Foreskin keratinocyte (primary cell): ENCODE measurements at places on chromosomes 16 and 17. TPM values are rescaled to one million over a fixed set of nuclear protein-coding genes. Genes with fewer than 3 reads are reported as not detected.

DNA sequence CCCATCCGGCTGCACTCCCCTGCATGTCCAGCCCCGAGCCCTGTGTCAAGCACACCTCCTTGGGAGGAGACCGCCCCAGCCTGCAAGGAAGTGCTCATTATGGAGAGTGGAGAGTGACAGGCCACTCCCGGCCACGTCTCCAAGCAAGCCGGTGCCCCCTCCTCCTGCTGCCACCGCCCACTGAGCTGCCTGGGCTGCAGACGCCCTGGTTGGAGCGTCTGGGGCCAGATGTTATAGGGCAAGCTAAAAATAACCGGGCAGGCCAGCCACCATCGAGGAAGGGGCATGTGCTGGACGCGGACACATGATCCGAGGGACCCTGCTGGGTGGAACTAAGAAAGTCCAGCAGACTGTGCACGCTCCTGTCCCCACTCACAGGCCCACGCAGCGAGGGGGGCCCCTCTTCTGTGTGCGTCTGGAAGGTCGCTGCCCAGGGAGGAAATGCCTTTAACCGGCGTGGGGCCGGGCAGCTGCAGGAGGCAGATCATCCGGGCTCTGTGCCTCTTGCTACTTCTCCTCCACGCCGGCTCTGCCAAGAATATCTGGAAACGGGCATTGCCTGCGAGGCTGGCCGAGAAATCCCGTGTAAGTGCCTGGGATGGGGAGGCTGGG, at the start of gene WFDC1:
Gene WFDC1, plus strand, starts transcription at position 348 of the 612 bp plus-strand sequence. Its CDS starts 94 bp downstream, at position 442.
- DNase-seq = no peak

DNA sequence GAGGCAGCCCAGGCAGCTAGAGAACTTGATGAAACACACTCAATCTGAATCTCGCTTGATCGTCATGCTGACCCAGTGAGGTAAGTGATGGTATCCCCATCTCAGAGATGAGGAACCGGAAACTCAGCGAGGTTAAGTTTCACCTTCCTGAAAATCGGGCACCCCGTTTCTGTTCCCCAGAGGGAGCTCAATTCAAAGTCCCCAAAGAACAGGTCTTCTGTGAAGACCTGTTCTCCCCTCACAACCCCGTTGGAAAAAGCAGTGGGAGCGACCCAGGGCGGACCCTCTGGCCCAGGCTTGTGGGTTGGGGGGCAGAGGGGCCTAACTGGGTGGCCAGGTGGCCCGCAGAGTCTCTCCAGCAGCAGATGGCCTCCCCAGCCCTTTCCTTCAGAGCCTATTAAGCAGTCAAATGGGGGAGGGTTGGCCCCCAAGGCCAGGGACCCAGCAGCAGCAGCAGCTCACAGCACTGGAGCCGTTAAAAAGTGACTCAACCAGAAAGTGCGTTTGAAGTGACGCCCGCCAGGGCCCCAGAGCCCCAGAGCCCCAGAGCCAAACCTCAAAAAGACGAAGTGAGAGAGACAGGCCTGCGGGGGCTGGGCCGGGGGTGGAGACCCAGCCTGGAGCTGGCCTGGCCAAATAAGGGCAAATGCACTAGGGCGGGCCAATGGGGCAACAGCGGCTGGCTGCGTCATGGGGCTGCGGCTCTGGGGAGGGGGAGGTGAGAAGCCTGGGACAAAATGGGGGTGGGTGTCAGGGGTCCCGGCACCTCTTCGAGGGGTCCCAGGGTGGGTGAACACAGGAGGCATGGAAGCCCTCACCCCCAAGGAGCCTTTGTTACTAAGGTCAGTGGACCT, 9.2 kb upstream of the TSPOAP1 start:
- no peak for DNase-seq

DNA sequence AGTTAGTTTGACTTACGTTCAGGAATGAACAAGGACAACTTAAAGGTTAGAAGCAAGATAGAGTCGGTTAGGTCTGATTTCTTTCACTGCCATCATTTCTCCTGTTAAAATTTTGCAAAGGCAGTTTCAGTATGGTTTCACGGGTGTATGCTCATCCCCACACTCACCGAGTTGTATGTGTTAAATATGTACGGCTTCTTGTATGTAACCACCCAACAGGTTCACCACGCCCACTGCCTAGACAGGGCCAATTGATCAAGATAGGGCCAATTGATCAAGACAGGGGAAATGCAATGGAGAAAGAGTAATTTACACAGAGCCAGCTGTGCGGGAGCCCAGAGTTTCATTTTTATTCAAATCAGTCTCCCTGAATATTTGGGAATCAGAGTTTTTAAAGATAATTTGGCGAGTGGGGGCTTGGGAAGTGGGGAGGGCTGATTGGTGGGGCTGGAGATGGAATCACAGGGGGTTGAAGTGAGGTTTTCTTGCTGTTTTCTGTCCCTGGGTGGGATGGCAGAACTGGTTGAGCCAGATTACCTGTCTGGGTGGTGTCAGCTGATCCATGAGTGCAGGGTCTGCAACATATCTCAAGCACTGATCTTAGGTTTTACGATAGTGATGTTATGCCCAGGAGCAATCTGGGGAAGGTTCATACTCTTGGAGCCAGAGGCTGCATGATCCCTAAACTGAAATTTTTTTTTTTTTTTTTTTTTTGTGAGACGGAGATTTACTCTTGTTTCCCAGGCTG, 62.4 kb upstream of the PLCG2 start:
- DNase-seq = no peak

DNA sequence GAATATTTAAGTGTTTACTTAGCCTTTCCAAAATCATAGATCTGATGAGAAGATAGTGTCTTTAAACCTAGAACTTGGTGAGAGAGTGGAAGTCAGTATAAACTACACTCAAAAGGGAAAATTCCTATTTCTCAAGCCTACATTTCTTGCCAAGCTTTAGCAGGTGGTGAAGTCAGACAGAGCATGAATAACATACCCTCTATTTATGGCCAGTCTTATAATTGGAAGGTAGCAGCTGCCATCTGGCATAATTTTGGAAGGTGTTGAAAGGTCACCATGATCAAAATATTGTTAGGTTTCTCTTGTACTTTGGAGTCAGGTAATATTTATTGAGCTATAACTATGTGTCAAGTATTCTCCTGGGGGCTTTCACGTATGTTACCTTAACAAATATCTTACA, 729.3 kb upstream of the KIF2B start:
- DNase-seq = no peak

DNA sequence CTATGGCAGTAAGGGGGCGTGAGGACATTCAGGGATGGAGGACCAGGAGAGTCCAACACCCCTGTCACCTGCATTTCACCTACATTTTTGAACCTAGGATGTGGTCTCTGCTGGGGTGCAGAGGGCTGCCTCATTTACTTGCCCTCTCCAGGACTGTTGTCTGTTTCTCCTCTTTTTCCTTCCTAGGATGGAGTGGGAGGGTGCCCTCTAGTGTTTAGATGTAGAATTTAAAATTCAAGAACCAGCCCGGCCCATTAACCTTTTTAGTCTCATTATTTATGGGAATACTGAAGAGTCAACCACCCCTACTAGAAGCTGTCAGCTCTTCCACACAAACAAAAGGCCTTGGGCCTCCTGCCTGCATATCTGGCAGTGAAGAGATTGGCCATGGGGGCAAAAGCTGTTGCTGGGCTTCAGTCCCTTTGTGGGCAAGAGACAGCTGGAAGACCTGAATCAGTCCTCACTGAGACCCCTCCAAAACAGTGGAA, 2.5 kb upstream of the STARD3 start:
- no peak for DNase-seq

The ITGB3 gene
- total RNA-seq = 0.04 and 0.20 TPM in 2 replicates
